ENCODE measurements at places on chromosomes 16 and 17.

GRCh38 chr16:69814561-69814960 is 52.4 kb downstream of the WWP2 start:
- DNase-seq: no peak

GRCh38 chr16:50318796-50319578 is 49.8 kb downstream of the BRD7 start:
- DNase-seq: no peak

GRCh38 chr17:42107597-42108576 is 4.6 kb downstream of the DHX58 start:
- DNase-seq: peak; percentile 83

DNA sequence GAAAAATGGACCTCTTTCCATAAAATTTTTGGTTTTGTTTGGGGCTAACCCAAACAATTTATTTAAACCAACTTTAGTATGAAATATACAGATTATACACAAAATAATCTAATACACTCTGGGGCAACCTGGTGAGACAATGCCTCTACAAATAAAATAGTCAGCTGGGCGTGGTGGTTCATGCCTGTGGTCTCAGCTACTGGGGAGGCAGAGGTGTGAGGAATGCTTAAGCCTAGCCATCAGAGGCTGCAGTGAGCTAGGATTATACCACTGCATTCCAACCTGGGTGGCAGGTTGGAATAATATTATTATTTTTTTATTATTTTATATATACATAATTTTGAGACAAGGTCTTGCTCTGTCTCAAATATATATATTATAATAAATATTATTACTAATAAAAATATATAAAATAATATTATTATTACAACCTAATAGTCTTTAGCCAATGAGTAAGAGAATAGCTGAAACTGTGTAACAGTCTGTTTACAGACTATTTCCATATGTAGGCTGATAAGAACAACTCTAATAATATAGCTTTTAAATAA is 50.5 kb downstream of the GLG1 start:
- no peak for DNase-seq

- DNase-seq: no peak
These were observed 9.9 kb downstream of the XYLT1 start for GRCh38 chr16:17460890-17461289.

- DNase-seq: no peak
These were observed 61.2 kb downstream of the CLEC16A start for GRCh38 chr16:11005611-11005975.

GRCh38 chr16:85458968-85459367 is 154.2 kb upstream of the GSE1 start:
- no peak for DNase-seq

DNA sequence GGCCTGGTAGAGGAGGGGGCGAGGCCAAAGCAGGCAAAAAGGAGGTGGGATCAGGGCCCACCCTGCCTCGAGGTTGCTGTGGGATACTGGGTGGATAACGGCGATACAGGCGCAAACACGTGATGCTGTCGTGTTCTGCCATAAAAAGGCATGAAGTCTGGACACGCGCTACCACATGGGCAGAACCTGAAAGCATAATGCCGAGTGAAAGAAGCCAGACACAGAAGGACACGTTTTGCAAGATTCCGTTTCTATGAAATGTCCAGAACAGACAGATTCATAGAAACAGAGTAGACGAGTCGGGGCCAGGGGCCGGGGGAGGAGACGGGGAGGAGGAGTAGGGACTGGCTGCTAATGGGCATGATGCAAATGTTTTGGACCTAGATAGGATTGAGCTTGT is 43.5 kb downstream of the ZDHHC7 start:
- no peak for DNase-seq

DNA sequence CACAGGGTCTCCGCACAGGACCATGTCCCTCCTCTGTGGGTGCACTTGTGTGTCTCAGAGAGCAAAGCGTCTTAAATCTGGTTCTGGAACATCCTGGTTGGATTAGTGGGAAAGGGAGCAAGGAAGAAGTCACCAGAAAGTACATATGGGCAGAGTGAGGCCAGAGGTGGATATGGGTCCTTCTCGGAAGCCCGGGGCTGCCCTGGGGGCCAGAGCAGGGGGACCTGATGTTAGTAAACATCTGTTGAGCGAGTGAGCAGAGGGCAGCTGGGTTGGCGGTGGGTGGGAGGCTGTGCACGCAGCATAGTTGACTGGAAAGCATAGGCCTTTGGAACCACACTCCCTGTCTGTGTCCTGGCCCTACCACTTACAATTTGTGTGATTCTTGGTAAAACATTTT is 22.7 kb downstream of the UNC13D start:
- DNase-seq: no peak

DNA sequence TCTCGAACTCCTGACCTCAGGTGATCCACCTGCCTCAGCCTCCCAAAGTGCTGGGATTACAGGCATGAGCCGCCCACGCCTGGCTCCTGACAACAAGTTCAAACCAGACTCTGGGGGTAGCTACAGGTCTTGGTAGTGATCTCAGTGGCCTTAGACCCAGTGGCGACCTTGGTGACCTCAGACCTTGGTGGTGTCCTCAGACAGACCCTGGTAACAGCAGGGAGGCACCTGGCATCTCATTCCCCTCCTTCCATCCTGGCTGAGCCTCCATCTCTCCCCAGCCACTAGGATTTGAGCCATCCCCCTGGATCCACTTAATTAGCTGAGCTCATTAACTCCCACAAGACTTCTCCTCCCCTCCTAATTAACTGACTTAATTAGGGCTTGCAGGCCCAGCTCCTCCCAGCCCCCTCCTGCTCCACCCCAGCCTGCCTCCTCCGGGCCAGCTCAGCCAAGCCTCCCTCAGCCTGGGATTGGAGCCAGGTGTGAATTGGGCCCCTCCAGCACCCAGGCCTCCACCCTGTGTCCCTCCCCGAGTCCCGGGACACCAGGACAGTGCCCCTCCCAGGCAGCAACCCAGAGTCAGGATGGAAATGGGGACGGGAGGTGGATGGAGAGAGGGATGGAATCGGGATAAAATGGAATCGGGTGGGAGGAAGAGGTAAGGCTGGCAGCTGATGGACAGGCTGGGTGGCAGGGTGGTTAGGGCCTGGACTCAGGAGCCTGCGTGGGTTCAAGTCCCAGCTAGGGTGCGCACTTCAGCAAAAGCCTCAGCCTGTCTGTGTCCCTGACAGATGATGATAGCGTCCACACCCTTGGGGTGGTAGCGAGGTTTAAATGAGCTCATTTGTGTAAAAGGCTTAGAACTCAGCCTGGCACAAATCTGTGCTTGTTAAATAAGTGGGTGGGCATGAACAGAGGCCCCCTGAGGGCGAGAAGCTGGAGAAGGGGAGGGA is 11.2 kb upstream of the SBK1 start:
- no peak for DNase-seq

DNA sequence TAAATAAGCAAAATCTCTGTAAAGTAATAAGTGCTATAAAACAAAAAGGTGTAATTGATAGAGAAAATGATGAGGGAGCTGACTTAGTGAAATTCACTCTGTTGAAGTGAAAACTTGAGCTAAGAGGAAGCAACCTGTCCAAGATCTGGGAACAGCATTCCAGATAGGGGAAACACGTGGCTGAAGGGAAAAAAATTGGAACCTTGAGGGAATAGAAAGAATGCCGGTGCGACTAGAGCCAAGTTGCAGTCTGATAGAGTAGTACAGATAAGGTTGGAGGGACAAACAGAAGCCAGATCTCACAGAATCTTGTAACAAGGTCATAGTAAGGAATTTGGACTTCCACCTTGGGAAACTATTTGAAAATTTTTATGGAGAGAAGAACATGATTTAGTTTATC is 623 bp upstream of the DDX52 start:
- DNase-seq: no peak

DNA sequence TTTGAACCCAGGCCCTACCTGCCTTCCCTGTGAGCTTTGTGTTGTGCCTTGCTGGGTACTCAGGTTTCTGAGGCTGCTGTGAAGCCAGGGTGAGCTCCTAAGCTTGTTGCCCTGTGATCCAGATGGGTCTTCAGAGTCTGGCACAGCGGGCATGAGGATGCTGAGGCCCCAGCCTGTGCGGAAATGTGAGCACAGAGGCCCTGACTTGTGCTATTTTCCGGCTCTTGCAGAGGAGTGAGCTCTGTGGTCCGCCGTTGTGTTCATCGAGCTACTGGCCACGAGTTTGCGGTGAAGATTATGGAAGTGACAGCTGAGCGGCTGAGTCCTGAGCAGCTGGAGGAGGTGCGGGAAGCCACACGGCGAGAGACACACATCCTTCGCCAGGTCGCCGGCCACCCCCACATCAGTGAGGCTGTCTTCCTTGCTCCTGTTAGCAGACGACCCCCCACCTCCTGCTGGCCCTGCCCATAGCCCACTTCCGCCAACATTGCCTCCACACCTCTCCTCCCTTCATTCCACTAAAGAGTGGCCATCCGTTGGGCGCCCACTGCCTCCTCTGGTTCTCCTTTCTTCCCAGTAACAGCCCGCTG is 2.7 kb downstream of the PHKG2 start:
- no peak for DNase-seq

DNA sequence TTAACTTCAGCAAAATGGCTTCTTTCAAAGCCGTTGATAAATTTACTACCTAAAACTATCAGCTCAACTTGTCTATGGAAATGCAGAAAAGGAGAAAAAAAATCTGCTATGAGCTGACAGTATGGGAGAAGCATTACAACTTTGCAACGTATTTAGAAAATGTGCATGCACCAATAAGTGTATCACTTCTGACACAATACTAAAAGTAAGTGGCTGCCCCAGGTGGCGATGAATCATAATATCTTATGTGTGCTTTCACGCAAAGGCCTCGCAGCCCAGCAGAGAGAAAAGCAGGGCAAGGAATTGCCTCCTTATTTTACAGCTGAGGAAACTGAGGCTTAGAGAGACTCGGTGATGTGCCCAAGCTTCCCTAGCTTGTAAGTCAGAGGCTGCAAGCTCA is 101.8 kb downstream of the SALL1 start:
- DNase-seq: no peak

DNA sequence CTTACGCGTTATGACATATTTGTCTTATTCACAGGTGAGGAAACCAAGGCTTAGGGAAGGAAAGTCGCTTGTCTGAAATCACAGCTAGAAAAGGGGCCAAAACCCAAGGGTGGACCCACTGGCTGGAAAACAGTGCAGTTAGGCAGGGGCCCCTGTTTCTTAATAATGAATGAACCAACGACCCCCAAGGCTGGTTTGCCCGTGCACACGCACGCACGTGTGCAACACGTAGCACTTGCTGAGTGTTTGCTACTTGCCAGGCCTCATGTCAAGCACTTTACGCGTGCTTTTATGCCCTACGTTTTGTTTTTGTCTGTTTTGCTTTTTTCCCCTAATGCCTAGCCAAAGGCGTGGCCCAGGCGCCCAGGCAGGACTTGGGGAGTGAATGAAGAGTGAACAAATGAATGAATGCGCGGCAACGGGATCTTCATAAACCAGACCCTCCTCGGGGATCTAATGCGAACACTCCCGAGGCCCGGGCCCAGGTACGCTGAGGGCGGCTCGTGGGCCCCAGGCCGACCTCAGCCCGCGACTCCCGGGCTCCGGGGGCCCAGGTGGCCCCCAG is 571 bp upstream of the USP10 start:
- no peak for DNase-seq

DNA sequence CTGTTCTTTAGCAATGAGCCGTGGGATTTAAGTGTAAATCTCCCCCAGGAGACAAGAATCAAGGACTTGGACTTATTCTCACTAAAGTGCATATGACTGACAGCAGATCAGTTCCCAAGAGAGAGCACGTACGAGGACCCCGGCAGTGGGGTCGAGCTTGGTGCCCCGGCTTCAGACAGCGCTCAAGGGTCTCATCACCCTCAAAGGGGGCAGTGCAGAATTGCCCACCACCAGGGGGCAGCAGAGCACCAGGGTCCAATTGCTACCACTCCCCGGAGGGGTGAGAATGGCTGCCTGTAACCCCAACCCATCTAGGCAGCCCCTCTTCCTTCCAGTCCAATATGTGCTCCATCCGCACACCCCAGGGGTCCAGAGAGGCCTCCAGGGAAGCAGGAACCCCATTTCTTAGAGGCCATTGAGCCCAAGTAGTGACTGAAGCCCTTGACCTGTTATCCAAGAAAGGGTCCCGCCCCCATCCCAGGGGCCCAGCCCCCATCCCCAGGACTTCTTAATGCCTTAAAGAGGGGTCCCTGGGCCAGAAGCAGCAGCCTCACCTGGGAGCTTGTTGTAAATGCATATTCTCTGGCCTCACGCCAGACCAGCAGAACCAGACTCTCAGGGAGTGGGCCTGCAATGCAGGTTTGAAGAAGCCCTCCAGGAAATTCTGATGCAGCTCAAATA is 86.1 kb downstream of the ZDHHC7 start:
- DNase-seq: peak; percentile 35

- peak; percentile 44 for DNase-seq
These were observed 475.9 kb upstream of the CCL2 start for GRCh38 chr17:33779234-33779591.

GRCh38 chr17:21058098-21058893 is 15.5 kb upstream of the USP22 start:
- DNase-seq: no peak

DNA sequence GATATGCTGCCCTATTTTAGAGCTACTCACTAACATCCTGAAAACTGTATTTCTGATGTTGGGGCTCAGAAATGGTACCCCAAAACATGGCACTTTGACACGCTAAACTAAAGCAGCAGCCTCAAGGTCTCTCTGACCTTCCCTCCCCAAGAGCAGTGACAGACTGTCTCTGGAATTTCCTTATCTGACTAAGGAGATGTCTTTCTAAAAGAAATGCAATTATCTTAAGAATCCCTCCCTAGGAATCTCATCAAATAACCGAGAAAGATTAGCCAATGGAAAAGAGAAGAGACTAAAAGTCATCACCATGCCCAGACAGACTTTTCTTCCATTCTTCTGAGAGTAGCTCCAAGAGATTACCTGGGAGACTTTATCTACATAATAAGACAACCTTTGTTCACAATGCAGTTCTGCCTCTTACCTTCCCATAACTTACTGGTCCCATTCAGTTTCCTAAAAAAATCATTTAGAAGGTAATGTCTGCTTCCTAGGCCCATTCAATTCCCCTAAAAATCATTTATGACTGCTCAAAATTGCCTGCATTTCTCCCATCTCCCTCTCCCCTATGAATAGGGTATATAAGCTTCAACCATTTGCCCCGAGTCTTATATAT is 123.9 kb downstream of the CPPED1 start:
- no peak for DNase-seq

DNA sequence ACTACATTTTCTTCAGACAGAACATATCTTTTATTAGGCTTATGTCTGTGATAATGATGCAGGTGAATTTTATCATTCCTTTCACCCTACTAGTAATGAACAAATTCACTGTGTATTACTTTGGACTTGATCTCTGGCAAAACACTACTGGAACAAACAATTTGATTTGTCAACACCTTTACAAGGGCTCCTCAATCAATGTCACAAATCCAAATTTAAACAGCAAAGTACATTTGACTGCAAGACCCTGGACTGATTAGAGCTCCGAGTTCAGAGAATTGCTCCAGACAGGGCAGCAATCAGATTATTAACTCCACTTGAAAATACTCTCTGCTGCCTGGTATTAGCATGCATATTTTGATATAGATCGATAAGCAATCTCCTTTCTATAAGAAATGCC is 547.6 kb upstream of the SALL1 start:
- DNase-seq: no peak

DNA sequence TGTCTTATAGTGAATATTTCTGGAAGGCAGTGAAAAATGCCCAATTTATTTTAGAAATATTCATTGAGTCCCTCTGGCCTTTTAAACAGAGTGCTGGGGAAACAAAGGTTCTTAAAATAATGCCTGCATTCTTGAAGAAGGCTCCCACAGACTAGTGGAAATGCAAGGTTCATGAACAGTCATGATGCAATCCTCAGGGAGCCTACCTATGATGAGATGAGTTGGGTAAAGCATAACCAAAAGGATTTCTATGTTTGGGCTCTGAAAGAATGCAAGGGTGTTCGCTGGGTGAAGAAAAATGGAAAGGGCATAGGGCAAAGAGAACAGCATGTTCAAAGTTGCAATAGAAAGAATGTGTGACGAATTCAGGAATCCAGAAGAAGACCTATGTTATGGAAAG is 214.5 kb upstream of the MAF start:
- no peak for DNase-seq

Measured in T-helper 2 cell (primary cell).